ENCODE measurements at places on chromosomes 4 and X.
A peak's percentile ranks its signal among the peaks of the same experiment; 100 is the strongest.

DNA sequence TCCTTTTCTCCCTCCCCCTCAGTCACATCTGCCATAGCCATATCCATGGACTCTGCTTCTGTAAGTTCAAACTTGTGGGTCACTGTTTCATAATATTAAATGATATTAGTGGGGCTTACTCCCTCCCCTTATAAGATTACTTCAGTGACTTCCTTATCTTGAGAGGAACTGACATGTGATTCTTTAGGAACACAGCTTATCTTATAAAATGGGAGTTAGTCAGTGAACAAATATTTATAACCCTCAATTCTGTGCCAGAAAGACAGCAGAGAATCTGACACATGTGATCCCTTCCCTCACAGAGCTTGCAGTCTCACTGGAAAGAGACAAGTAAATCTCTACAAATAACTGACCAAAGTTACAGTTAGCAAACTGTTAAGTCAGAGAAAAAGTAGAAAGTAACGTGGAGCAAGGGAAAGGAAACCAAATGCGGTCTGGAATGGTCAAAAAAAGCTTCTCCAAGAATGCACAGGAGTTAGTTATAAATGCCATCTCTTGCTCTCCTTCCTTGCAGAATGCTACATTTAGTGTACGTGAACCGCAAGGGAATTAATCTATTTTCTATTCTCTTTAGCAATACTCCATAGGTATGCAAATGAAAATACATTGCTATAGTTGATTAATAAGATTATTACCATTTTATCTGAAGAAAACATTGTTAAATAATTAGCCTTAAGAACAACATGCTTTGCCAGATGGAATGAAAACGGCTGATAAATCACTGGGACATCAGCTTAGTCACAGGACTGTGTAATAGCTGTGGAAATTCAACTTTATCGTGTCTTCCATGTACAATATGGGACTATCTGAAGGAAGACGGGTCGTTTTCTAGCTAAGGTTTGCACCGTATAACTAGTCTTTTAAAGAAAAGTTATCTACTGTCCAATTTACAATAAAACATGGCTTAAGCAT, 29.0 kb downstream of the SGMS2 start:
- DNase-seq, result no peak

DNA sequence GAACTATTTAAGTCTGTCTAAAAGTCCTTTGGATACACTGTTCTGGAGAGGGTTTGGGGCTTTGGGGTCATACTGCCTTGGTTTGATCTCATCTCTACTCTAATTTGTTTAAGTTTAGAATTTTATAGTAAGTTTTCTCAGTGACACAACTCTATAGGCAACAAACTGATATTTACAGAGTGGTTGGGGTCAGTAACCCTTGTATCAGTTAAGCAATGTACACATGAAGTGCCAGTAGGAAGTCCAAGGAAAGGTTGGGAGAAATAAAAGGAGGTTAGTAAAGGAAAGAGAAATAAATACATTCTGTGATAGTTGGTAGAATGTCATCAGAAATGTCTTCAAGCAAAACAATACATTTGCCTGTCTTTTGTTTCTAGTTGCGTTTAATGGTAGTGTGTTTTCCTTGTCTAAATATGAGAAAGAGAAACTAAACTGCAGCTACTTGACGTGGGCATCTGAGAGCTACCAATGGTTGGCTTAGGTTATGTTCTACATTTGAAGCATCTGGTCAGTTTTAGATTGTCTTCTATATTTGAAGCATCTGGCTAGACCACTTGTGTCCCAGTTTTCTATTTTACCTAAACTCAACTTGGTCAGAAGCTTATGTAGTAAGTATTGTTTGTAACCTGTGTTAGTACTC, 6.9 kb downstream of the ATP7A start:
- DNase-seq, result no peak

GRCh38 chr4:42420140-42420539, 22.9 kb downstream of the SHISA3 start:
- no peak for DNase-seq

- DNase-seq, result no peak
Observed at GRCh38 chrX:48598614-48599013, 1.3 kb downstream of the WDR13 start.

DNA sequence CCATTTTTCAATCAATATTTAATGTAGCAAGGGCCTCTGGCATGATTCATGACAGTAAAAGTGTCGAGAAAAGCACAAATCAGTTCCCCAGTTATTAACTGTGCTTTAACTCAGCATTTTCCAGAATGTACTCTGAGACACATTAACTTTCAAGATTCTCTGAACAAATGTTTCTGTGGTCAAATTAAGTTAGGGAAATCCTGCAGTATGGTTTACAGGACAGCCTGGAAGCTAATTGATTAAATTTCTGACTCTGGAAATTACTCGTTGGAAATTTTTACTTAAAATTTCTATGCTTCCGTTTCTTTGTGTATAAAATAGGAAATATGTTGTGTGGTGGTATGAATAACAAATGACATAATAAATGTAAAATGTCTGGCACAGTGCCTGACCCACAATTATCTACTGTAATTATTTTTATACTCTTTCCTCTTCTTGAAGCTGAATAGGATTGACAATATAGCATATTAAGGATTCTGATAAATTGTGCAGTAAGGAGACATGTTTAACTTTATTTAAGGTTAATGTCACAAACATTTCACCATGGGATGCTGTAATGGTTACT, 33.7 kb downstream of the STK32B start:
- no peak for DNase-seq

GRCh38 chrX:113510586-113510985, 670.0 kb upstream of the AMOT start:
- DNase-seq, result no peak

DNA sequence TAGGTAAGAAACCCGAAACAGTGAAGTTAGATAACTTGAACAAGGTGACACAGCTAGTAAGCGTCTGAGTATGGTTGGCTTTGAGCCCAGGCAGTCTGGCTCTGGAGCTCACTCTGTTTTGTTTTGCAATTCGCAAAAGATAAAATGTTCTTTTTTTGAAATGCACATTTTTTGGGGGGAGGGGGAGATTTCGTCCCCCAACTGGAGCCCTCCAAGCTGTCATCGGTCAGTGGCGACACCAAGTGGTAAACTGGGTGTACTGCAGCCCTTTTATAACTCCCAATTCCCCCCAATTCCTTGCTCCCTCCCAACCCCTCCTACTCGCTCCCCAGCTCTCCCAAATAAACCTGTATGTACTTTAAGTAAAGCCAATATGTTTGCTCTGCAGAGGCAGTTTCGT, 2.8 kb upstream of the CLCN5 start:
- no peak for DNase-seq

GRCh38 chrX:124328765-124329164, 3.7 kb upstream of the TEX13D start:
- no peak for DNase-seq

DNA sequence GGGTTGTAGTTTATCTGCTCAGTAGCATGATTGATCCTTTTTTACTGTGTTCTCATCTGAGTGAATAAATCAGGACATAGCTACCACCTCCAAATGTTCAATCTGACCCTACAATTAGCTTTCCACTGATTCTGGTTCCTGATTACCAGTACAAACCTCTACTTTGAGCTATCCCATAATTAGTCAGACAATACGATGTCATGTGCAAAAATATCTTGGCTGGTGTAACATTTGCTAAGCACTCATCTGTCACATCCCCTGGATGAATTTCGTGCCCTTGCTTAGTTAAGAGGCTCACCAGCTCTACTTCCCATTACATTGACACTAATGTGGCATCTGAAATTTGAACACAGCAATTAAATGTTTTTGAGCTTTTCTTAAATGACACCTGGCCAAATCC, 1101.0 kb upstream of the PCDH7 start:
- no peak for DNase-seq

- no peak for DNase-seq
Observed at GRCh38 chr4:6476893-6477292, 4.5 kb upstream of the PPP2R2C start.

GRCh38 chrX:152151256-152151655, 12.9 kb upstream of the MAGEA10 start:
- DNase-seq, result no peak

DNA sequence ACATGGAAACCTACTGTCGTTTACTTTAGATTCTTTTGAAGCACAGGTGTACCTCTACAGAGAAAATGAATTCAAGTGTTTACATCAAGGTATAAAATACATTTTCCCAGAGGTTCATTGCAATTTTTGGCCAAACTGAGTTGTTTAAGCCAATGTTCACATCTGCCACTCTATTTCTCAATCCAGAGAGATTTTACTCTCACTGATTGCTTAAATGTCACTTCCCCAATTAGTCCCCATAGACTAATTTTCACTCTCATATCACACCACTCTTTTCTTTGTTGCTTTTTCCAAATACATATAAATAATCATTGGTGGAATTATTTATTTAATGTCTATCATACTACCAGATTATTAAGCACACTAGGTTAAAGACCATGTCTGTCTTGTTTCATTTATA, 271.8 kb downstream of the PPP3CA start:
- no peak for DNase-seq

DNA sequence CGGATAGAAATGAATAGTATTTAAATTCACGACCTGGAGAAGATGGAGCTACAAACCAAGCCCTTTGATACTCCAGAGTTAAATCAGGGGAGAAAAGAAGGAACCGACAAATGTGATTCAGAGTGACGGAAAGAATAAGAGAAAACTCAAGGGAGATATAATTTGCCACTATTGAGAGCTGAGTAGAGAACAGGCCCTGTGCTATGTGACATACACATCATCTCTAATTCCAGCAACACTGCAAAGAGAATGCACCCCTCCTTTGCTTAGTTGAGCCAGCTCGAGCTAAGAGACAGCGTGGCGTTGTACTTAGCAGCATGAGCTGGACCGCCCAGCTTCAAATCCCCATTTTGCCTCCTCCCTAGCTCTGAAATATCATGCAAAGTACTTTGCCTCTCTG, 266.4 kb upstream of the TENM3 start:
- no peak for DNase-seq

DNA sequence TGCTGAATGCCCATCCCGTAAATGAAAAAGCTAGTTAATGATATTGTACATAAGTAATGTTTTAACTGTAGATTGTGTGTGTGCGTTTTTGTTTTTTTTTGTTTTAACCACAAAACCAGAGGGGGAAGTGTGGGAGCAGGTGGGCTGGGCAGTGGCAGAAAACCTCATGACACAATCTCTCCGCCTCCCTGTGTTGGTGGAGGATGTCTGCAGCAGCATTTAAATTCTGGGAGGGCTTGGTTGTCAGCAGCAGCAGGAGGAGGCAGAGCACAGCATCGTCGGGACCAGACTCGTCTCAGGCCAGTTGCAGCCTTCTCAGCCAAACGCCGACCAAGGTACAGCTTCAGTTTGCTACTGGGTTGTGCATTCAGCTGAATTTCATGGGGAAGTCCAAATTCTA, at the start of gene SPP1:
Gene SPP1, plus strand, starts transcription at position 249 of the 400 bp plus-strand sequence. CDS start 1,182 bp downstream, outside the sequence.
- DNase-seq, result peak; percentile 20

- DNase-seq, result no peak
Observed at GRCh38 chr4:120694973-120695372, 227.6 kb downstream of the PRDM5 start.

- DNase-seq, result no peak
Observed at GRCh38 chr4:41384992-41385391, 128.3 kb downstream of the UCHL1 start.

DNA sequence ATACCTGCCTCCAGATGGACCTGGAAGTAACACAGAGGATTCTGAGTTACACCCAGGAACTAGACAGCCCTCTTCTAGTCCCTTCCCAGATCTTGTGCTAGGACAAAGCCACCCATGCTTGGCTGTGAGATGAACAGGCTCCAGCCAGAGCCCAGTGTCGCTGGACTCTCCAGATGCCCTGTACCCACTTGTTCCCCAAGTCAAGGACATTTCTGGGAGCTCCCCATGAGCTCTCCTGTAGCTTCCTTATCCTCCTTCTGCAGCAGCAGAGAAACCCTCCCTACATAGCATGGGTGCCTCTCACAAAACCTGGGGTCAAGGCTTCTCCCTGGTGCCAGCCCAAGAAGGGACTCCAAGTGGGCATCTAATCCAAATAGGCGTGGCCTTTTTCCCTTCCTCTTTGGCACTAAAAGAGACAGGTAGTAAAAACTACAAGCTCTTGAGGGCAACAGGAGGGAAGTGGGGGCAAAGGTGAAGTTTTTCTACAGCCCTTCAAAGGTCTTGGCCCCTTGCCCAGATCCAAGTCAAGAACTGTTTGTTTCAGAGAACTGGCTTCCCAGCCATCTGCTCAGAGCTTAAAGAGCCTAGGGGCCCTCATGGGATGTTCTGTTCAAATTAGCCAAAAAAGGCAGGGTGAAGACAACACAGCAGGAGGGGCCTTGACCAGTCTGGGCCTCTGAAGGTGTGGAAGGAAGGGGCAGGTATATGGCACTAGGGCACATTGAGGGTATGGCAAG, 8.5 kb upstream of the ERCC6L start:
- DNase-seq, result no peak

DNA sequence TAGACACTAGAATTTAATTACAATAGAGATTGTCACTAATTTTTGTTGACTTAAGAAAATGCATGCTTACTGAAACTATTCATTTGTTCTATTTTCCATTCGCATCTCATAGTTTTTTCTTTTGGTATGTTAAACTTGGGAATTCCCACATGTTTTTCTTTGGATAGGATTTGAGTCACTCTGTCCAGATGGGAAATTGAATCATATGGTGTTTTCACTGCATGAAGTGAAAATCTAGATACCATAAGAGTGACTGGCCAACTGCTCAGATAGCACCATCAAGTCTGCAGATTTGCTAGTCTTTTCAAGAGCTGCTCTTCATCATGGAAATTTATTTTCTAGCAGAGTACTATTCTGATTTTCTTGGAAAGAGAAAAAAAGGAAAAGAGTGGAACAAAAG, 172.6 kb downstream of the FAM47B start:
- no peak for DNase-seq

GRCh38 chr4:147361726-147362125, 119.2 kb upstream of the EDNRA start:
- no peak for DNase-seq

- no peak for DNase-seq
Observed at GRCh38 chrX:131955099-131955777, 67.9 kb upstream of the STK26 start.

- no peak for DNase-seq
Observed at GRCh38 chr4:16875487-16875886, 23.0 kb downstream of the LDB2 start.

- peak; percentile 19 for DNase-seq
Observed at GRCh38 chr4:47926667-47927258, 12.4 kb upstream of the NFXL1 start.

DNA sequence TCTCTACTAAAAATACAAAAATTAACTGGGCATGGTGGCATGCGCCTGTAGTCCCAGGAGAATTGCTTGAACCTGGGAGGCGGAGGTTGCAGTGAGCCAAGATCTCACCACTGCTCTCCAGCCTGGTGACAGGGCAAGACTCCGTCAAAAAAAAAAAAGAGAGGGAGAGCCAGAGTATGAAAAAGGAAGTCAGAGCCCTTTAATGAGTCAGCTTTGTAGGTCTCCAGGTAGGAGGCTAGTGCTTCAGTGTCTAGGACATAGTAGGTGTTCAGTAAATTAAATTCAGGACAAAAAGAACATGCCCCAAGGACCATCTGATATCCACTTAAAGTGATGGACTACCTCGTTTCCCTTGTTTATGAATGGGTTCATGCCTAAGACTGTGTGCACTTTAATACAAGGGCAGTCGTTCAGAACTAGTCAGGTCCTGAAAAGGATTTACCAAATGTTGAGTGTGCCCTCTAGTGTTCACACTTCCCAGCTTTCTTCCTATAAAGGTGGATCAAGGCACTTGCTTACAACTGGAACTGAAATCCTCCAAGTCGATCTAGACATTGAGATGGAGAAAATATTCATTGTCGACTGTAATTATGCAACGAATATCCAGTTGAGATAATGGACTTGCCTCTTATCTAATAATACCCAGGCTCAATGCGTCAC, 29.0 kb downstream of the F9 start:
- DNase-seq, result no peak

- DNase-seq, result no peak
Observed at GRCh38 chrX:101208152-101208905, 11.3 kb upstream of the DRP2 start.

- no peak for DNase-seq
Observed at GRCh38 chr4:119851649-119852048, 215.0 kb downstream of the MAD2L1 start.
